Left ventricle myocardium inferior (tissue), 1 donor: ENCODE measurements at places on chromosomes 12 and 14.

DNA sequence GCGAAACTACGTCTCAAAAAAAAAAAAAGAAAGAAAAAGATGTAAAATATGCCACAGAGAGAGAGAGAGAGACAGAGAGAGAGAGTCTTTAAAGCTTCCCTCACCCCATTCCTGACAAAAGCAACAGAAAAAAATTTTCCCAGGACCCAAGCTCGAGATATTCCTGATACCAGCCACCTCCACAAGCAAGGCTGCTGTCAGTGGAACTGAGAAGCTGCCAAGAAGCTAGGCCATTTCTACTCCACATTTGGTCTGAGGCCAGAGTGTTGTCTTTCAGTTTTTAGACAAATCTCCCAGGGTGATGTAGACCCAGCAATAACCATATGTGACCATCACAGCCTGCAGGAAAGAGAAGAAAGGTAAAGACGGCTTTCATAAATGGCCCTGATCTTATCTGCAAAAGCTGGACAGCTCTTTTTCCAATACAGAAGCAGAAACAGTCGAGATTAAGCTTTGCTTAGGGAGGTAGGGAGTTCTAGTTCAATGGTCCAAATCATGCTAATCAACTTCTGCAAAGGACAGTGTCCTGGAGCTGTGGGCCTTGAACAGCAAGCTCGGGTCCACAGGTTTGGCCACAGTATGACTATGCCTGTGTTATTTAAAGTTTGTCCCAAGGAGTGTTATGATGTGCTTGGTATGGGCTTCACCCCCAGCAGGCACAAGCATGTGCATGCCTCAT is 130.3 kb upstream of the NUDT4 start:
- DNase-seq = no peak

DNA sequence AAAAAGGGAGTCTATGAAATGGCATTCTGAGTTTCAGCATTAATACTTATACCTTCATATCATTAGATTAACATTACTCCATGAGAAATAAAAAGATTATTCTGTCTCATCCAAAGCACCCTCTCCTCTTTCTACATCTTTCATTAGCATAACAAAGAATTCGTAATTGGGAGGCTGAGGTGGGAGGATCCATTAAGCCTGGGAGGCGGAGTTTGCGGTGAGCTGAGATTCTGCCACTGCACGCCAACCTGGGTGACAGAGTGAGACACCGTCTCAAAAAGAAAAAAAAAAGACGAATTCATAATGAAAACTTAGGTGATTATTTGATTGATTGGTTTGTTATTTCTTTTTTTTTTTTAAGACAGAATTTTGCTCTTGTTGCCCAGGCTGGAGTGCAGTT is 1.8 kb upstream of the CDK17 start:
- DNase-seq = no peak

DNA sequence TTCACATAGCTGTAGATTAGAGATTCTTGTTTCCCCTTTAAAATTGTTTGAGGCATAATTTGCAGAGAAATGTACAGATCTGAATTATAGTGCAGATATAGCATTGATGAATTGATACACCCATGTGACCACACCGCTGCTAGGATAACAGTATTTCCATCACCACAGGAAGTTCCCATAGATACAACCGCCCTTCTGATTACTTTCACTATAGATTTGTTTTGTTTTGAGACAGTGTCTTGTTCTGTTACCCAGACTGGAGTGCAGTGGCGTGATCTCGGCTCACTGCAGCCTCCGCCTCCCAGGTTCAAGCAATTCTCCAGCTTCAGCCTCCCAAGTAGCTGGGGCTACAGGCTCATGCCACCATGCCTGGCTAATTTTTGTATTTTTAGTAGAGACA is 8.8 kb upstream of the ASPG start:
- DNase-seq = no peak

DNA sequence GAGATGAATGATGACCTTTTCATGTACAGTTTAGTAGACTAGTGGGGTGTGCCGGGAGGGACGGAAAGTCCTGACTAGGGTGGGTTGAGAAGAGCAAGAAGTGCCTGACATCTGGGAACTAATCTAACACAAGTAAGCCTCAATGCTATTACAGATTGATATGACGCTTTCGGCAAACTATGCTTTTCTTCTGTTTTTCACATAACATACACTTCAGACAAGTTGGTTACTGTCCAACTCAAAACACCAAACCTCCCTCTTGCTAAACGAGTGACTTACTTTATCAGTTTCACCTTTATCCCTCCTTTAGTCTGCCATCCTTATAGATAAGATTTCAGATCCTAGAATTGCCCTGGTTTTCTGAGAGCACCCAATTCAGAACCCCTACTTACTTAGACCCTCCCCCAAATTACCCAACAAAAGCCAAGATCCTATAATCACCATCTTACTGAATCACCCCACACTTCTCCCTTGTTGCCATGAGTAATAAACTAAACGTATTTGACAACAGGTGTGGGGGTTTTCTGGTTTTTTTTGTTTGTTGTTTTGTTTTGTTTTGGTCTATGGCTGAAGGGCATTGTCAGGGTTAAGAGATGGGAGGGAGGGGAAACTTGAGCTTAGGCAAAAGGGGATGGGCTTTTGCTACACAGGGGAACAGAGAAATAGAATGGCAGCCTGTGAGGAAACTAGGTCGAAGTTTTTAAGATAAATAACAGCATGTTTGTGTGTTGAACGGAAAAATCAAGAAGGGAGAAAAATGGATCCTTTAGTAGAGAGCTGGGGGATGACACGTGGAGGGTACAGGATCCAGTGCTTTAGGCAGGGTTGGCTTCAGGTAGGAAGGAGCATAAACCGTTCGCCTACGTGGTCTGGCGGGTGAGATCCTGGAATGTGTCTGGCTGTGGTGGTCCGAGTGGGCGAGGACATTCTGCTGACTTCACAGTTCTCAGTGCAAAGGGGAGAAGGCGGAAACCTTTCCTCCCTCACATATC is 6.1 kb upstream of the PSMA3 start:
- DNase-seq = no peak

DNA sequence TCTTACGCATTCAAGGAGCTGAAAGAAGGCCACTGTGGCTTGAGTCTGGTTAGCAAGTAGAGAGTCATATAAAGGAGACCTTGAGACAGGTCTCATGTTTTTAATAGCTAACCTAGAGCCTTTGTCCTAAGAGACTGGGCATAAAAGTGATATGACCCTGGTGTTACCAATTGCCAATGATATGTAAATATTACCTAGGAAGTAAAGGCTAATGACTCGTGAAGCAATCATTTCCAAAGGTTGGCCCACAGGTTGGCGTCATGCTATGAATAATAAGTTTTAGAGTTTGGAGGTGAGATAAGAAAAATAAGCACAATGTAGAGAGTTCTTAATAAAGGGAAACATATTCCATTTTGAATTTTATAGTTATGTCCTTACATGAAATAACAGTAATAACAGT is 116.6 kb upstream of the PLEKHA5 start:
- DNase-seq = no peak

DNA sequence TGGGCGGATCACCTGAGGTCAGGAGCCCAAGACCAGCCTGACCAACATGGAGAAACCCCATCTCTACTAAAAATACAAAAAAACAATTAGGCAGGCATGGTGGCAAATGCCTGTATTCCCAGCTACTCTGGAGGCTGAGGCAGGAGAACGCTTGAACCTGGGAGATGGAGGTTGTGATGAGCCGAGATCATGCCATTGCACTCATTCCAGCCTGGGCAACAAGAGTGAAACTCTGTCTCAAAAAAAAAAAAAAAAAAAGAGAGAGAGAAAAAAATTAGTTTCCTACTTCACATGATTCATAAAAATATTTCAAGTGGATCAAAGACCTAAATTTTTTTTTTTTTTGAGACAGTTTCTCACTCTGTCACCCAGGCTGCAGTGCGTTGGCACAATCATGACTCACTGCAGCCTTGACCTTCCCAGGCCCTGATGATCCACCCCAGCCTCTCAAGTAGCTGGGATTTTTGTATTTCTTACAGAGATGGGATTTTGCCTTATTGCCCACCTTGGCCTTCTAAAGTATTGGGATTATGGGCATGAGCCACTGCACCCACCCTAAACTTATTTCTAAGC is 24.9 kb downstream of the FCF1 start:
- DNase-seq = no peak

DNA sequence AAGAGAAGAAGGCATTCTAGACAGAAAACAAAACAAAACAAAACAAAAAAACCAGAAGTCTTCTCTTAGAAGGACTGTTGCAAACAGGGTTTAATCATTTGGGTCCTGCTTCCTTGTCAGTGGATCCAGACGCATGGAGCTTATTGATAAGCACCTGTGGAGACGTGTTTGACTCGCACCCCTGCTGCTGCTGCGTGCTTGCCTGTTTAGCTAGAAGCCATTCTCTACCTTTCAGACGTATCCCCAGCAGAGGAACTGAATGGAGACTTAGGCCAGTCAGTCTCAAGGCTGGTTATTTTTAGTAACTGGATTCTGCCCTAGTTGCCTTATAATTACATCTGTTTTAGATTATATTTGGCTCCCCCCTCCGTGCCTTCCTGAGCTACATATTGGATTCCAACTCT is 186.1 kb upstream of the EEA1 start:
- DNase-seq = no peak

DNA sequence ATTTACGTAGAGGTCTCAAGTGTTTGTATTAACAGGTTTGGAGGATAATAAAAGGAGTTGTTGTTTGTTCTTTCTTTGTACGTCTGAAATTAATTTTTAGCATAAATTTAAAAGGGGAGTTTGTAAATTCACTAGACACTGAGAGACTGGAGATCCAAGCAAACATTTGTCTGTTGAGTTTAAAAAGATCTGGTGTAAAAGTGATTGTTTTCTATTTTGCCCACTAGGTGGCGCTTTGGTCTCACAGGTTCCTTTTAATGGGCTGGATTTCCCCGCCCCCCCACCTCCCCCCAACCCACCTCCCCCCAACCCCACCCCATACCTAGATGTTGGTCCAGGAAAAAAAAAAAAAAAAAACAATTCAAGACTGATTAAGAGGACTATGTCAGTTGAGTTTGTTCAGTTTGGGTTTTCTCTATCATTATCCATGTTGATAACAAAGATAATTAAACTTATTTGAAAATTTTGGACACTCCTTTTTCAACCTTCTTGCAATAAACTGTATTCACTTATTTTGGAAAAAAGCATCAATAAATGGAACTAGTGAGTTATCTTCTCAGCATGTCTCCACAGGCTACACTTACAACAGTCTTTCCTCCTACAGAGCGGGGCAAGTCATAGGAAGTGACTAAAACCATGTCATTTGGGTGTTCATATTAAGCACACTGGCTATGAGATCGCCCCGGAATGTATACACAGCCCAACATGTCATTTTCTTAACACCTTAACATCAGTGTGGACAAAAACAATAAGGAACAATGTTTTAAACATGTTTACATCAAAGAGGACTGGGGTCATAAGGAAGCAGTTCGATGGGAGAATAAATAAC is 841.1 kb downstream of the NRXN3 start:
- DNase-seq = no peak

DNA sequence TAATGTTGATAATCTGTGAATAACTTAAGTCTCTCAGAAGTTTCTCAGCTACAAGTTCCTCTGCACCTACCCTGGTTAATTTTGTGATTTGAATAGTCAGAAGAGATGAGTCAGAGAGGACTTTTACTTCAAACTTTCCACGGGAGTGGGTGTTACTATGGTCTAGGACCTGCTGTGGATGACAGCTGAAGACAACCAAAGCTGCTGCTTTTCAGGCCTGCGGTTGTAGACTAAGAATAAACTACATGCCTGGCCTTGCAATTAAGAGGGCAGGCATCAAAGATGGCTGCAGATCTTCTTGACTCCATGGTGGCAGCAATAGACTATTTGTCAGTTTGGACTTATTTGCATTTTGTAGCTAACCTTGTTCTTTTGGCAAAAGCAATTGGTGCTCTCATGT is 227.1 kb upstream of the KRR1 start:
- DNase-seq = no peak

DNA sequence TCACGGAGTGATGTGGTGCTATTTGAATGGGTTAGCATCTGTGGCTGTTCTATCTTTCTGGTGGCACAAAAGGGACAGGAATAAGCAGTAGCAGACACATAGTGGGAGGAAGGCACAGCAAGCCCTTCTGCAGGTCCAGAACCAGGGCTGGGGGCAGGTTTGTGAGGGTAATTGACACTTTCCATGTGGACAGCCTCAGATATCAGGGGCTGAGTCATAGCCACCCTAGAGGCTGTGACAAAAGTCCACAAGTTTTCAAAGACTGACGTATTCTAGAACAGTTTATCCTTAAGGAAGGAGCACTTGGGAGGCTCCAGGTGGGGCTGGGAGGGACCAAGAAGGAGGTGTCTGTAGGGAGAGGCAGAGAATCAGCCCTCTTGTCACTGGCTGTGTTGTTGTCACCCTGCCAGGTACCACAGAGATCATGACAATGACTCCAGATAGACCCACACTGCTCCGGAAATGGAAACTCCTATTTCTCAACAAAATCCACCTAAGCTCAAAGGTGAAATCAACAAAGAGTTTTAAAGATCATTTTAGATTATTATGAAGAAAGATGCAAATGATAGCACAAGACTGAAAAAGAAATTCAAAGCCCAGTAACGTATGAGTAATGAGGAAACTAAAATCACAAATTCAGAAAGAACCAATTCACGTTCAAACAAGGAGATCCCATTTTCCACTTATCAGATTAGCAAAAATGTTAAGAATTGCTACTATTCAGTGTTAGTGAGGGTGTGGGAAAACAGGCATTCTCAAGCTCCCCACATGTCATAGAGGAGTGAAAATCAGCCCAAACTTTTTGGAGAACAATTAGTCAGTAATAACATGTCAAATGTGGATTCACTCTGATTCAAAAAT is 48.3 kb downstream of the NFKBIA start:
- no peak for DNase-seq

- DNase-seq = no peak
Measured at GRCh38 chr14:34403646-34404045, 58.4 kb downstream of the SPTSSA start.

- no peak for DNase-seq
Measured at GRCh38 chr12:124364543-124364942, 69.7 kb downstream of the RFLNA start.

DNA sequence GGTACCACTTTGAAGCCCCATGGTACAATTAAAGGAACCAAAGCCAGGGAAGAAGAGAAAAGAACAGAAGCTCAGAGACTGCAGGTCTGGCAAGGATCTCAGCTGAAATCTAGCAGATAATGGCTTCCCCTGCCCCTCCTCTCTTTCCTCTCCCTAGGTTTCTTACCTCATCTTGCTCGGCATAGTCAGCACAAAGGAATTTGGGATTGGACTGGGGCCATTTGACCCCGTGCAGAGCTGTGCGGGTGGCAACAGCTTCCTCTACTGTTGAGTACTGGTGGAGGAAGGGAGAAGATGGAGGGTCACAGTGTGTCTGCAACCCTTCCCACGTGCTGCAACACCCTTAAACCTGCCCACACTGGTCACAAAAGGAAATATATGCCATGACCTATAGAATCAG is 4.7 kb upstream of the CDH24 start:
- DNase-seq = no peak

GRCh38 chr12:68020699-68021098 is 31.5 kb downstream of the IFNG-AS1 start:
- no peak for DNase-seq
